ENCODE measurements at places on chromosomes 1 and 21.
A peak's percentile ranks its signal among the peaks of the same experiment; 100 is the strongest.

GRCh38 chr1:52552236-52552504 is 722 bp downstream of the TUT4 start:
- DNase-seq, result peak; percentile 18

GRCh38 chr1:209042413-209042812 is 541.1 kb upstream of the CAMK1G start:
- no peak for DNase-seq

- DNase-seq, result no peak
These were observed 1.1 kb downstream of the TAS1R3 start for GRCh38 chr1:1332031-1332755.

DNA sequence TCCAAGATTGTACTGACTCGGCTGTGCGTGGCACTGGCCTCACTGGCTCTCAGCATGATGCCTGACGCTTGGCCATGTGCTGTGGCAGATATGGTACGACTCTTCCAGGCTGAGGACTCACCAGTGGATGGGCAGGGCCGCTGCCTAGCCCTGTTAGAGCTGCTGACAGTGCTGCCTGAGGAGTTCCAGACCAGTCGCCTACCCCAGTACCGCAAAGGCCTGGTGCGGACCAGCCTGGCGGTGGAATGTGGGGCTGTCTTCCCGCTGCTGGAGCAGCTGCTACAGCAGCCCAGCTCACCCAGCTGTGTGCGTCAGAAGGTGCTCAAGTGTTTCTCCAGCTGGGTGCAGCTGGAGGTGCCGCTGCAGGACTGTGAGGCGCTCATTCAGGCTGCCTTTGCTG is 2.9 kb downstream of the IPO13 start:
- no peak for DNase-seq

DNA sequence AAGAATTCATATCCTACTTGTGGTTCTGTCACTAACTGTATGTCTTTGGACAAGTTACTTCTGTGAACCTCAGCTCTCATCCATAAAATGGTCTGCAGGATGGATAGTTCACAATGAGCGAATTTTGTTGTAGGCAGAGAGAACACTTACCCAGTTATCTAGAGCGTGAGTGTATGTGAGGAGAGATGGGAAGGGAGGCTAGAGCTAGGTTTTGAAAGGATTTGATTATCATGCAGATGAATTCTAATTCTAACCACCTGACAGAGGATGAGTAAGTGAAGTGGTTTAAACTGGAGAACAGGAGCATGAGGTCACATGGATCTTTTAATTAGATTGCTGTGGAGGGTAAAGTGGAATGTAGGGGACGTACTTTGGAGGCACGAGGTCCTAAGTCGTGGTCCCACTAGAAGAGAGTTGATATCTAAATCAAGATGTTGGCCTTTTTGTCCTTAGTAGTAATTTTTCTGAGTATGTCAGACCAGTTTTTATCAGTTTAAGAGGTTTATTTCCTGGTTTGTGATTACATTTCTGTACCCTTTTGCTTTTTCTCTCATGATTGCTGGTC is 5.0 kb downstream of the SUCO start:
- no peak for DNase-seq

DNA sequence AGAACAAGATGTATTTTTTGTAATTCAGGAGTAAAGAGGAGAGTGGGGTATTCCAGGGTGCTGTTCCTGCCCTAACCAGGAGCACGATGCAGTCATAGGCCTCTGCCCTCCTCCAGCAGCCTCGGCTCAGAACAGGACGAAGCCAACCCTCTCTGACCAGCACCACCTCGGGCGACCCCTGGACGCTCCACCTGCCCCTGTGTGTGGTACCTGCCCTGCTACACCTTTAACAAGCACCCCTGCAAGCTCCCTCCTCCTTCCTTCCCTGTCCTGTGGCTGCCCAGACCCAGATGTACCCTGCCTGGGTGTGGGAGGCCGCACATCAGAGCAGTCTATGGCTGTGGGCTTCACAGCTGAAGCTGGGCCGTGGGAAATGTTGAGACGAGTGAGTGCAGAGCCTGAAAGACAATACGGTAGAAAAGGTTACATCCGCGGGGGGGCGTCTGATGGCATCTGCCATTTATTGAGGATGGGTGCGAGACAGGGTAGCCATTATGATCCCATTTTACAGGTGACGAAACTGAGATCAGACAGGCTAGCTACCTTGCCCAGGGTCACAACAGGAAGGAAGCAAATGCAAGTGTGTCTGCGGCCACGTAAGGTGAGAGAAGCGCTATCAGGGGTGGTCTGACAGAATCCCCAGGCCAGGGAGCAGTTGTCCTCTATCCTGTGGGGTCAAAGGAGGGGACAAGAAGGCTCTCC is 4.6 kb downstream of the ERG start:
- DNase-seq, result no peak

DNA sequence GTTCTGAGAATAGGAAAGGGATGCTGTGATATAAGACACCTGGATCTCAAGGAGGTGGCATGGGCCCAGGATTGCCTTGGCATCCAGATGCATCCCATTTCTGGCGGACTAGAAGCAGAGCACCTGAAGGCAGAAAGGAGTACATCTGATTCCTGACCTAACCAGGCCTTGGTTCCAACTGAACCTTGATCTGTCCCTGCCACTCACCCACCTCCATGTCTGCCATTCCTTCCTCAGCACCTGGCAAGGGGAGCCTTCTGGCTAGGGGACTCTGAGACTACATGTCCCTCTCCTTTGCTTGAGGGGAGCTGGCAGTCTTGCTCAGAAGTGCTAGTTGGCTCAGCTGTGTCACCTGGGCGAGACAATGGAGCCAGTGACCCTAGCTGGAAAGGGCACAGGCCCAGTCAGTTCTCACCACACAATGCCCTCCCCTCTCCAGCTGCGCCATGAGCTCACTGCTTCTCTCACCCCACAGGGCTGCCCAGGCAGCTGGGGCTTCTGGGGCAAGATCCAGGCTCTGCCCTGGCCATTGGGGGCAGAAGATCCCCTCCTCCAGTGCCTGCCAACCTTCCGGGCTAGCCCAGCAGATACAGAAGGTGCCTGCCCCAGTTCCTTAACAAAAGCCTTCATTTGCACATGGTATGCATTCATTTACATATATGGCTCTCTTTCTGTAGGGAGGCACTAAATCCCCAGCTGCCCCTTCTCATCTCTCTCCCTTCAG is 2.9 kb downstream of the IGSF8 start:
- no peak for DNase-seq

DNA sequence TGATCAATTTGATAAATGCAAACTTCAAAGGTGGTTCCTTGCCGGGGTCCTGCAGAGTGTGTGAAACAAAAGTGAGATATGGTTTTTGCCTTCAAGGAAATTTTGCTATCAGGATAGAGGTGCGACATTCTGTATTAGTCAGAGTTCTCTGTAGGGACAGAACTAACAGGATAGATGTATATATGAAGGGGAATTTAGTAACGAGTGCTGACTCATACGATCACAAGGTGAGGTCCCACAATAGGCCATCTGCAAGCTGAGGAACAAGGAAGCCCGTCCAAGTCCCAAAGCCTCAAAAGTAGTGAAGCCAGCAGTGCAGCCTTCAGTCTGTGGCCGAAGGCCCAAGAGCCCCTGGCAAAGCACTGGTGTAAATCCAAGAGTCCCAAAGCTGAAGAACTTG is 157.0 kb downstream of the RYR2 start:
- DNase-seq, result no peak

DNA sequence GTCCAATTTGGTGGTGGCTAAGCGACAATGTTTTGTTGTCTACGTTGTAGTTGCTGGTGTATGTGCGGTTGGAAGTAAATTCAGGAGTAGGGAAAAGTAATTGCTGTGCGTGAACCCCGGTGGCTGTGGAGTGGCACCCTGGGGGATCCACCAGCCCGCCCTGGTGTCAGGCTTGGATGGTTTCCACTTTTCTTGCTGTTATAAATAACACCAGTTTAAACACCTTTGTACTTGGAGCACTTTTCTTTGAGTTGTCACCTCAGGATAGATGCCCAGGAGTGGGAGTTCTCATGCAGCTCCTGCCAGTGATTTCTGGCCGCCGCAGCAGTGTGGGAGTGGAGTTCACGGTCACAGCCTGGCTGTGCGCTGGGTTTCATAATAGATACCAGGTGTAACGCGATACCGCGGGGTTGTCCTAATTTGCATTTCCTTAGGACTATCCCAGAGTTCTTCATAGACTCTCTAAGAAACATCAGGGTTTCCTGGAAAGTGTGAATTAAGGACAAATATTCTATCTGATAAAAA is 12.8 kb upstream of the TMEM200B start:
- DNase-seq, result peak; percentile 38
